Endodermal cell (in vitro differentiated cells): ENCODE measurements at places on chromosomes 5 and 9.

GRCh38 chr5:67194166-67194565 lies 2.4 kb downstream of the CD180 start:
- no peak for DNase-seq

DNA sequence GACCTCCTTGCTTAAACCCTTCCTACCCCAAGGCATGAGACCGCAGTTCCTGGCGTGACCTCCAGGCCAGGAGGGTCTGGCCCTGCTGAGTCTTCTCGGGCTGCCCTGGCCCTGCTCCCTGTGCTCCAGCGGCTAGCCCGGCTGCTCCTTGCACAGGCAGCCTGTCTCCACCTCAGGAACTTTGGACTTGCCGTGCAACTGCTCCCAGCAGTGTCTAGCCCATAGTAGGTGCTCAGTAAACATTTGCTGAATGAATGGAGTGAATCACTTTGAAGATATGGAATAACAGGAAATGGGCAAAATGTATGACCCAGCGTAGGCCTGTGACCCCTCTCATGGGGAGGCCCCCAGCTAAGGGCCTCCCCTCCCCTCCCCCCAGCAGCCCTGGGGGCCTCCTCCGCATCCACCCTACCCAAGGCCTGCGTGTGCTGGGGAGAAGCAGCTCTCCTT lies 127.1 kb downstream of the ZNF354C start:
- DNase-seq = peak; percentile 86

DNA sequence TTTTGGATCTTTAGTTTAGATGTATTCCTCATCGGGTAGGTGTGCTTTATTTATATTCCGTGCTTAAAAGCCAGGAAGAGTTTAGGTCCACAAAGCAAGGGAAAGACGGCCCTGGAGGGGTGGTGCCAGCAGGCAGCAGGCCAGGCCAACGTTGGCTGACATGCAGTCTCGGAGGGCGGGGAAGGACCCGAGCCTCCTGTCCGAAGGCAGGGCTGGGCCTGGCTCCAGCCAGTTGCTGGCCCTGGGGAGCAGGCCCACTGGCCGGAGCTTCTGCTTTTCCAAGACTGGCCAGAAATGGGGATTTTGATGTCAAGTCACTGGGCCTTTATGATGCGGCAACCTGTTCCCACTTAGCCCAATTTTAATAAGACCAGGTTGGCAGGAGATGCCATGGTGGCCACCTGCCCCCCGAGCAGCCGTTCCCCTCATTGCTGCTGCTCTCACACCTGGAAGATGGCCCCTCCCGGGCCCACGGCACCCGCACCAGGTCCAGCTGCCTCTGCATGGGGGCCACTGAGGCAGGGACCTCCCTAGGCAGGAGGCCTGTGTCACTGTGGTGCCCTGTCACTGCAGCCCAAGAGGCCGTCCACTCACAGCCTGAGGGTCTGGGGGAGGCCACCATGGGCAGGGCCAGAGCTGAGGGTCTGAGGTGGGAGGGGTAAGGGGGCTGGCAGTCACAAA lies 23.2 kb downstream of the LPCAT1 start:
- DNase-seq = no peak

- peak; percentile 61 for DNase-seq
Measured at GRCh38 chr5:126339215-126339805, 83.9 kb upstream of the GRAMD2B start.

DNA sequence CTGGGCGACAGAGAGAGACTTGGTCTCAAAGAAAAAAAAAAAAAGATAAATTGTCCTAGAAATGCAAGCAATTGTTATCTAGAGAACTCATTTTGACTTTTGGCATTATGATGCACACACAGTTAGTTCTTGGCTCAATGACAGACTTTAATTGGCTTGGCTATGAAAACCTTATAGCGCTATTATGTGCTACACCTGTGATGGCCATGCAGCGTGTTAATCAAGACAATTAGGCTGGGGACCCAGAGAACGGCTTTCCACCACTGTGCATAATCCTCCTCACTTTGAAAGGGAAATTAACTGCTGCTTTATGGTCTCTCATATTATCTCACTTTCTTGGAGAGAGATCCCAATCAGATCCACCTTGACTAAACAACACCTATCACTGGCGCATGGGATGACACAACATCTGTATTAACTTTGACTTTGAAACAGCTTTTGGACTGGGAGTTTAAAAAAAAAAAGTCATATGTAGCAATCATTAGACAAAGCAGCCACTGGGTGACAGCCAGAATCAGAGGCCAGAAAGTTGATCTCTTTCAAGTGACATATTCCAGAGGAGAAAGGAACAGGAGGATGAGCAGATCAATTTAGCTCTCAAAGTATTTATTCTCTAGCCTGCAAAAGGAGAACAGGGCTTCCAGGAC lies 132.5 kb downstream of the PPP2R2B start:
- no peak for DNase-seq

GRCh38 chr9:104073770-104074133 lies 20.4 kb upstream of the SMC2 start:
- DNase-seq = no peak

DNA sequence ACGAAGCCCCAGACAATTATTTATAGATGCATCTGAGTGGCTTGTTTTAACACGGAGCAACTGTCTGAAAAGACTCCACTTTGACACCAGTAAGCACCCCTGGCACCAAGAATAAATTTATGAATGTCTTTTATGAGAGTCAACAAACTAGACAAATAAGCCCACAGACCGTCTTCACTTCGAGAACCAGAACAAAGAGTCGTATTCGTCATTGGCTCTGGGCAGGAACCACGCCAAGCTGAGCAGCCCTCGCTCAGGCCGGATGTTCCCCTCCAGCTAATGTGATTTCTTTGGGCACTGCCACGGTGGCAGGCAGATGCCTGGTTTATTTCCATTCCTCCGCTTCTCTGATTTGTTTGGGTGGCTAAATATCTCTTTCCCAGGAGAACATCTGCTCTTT lies 91.9 kb upstream of the STC2 start:
- DNase-seq = no peak

- DNase-seq = no peak
Measured at GRCh38 chr5:115709585-115709984, 83.7 kb upstream of the TMED7 start.

DNA sequence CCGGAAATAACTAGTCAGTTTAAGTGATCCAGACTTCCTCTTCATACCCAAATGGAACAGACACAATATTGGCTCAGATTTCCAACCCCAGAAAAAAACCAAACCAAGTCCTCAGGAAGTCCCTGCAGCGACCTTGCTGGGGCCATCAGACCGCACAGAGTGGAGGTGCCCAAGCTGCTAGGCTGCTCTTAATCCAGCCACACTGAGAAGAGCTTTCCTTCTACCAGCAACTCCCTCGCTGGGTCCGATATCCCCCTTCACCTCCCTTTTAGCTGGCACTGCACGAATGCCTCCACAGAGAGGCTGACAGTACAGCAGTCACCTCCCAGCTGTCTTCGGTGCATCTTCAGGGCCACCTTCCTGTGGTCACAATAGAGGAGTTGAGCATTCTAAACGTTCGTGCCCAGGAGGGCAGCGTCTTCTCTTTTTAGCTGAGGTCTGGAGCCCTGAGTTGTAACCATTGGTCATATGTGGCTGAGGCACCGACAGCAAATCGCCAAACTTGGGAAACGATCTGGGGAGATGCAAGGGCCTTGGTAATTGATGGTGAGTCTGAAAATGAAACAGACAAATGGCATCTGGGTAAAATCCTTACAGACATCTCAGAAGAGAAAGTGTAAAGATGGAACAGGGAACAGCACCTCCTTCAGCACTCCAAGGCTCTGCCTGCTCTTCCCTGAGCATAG lies 5.7 kb downstream of the NAIF1 start:
- no peak for DNase-seq

DNA sequence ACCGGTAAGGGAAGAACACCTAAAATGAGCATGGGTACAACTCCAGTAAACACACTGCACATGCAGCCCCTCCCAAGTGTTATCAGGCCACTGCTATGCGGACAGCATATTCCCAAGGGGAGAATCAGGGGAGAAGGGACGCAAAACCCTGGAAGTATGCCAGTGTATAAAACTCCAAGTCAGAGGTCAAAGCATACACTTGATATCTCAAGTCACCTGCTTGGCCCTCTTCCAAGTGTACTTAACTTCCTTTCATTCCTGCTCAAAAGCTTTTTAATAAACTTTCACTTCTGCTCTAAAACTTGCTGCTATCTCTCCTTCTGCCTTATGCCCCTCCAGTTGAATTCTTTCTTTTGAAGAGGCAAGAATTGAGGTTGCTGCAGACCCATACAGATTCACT lies 408.1 kb downstream of the HTR1A start:
- no peak for DNase-seq

DNA sequence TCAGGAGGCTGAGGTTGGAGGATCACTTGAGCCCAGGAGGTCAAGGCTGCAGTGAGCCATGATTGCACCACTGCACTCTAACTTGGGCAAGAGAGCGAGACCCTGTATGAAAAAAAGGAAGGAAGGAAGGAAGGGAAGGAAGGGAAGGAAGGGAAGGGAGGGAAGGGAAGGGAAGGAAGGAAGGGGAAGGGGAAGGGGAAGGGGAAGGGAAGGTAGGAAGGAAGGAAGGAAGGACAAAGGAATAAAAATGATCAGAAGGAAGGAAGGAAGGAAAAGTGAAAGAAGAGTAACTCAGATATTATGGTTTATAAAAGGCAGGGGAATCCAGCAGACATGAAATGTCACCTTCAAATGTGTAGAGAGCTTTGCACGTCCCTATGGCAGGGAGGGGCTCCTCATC lies 64.4 kb downstream of the USP20 start:
- no peak for DNase-seq

DNA sequence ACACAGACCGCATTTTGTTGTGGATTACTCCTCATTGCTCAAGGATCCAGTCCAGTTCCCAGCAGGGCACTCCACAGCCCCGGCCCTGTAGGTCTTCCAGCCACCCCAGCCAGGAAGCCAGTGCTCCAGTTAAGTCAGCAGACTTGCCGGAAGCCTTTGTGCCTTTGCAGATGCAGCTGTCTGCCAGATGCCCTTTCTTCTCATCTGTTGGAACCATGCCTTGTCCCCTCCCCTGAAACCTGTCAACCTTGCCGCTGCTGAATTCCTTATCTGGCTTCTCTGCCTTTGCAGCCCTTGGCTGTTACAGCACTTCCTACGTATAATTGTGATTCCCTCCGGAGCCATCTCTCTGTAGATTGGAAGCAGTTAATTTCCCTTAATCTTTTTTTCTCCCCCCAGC lies 28.4 kb downstream of the PSAT1 start:
- DNase-seq = no peak

- DNase-seq = no peak
Measured at GRCh38 chr9:132942541-132943182, 1.8 kb downstream of the TSC1 start.

- no peak for DNase-seq
Measured at GRCh38 chr9:112186695-112187094, 11.6 kb upstream of the SUSD1 start.

GRCh38 chr9:126675147-126675467 lies 61.4 kb downstream of the LMX1B start:
- peak; percentile 66 for DNase-seq

DNA sequence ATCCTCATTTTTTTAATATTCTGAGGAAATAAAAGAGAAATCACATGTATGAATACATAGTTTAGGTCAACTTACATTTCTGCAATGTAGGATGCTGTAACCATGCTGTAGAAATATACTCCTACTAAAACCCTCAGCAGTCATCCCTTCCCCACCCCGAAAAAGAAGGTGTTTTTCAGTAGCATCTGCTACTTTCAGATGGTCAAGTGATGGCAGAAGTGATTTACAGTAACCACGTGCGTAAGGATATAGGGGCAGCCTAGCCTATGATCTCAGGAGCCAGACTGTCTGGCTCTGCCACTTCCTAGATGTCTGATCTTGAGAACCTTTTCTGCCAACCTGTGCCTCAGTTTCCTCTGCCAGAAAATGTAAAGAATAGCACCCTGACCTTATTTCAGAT lies 26.0 kb upstream of the SYK start:
- DNase-seq = no peak

DNA sequence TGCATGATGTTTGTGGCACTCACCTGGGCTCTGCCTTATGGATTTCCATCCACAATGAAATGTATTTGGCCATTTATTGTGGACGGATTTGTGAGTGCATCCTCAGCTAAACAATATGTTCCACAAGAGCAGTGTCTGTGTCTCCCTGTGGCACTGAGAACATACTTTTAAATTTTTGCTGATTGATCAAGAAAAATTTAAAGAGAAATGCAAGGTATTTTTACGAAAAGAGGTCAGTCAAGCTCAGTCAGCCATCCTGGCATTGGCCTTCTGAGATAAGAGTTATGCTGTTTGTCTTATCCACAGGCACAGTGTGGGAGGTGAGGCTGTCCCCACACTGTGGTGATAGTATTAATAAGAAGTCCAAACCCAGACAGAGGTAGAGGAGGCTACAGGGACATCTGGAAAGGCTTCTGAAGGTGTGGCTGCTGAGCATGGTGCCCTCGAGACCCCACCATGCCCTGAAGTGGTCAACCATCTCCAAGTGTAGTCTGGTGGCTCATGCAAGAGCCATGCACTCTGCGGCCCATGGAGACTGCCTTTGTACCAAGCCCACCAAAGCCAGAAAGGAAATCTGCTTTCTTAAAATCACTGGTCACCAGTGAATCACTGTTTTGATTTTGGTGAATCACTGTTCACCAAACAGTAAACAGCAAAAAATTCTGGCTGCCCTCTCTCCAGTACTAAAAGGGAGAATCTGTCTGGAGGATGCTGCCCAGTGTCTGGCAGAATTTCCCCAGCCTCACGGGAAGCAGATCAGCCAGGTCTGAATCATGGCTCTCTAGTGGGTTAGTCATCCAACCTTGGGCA lies 28.8 kb downstream of the SPOCK1 start:
- no peak for DNase-seq

GRCh38 chr9:129176701-129177442 lies 1.2 kb downstream of the IER5L start:
- peak; percentile 82 for DNase-seq

GRCh38 chr9:125477089-125477544 lies 215.5 kb downstream of the GAPVD1 start:
- no peak for DNase-seq

- DNase-seq = no peak
Measured at GRCh38 chr9:96464426-96464825, 14.5 kb downstream of the HABP4 start.

DNA sequence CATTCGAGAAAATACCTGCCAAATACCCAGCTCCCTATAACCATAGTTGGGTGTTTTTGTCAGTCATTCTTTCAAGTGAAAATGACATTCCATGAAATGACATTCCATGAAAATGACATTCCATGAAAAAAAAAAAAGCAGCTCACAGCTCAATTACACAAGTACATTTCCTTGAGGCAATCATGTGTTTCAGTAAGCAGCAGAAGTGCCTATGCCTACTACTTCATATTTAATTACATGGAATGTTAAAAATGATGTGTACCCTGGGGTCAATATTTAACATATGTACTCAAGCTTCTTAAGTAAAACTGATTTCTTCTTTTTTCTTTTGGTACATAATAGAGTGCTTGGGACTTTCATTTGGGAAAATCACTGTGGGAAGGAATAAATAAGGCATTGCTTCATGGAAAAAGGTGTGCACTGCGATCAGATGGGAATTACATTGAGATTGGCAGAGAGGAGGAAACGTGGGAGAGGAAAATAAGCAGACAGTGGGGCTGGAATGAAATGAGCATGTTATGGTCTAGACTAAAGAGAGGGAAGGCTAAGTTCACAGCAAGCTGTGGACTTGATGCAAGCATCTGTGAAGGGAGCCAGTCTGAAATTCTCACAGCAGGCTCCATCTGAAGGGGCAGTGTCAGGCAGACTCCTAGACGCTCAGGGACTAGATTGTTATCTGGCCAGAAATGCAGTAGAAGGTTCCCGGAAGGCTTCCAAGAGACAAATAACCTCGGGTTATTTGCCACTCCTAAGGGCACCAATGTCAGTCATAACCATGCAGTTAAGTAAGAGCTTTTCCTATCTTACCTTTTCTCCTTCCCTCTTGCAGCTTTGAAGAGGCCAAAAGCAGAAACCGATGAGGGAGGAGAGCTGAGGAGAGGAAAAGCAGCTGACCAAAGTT lies 15.2 kb upstream of the SPATA9 start:
- DNase-seq = peak; percentile 53

GRCh38 chr9:112665347-112665746 lies 52.6 kb downstream of the INIP start:
- DNase-seq = no peak
